ENCODE measurements at places on chromosomes 1 and 21.

GRCh38 chr1:210445931-210446330, 117.2 kb downstream of the HHAT start:
- DNase-seq, result no peak

- DNase-seq, result no peak
Measured at GRCh38 chr21:35504277-35504676, 455.2 kb upstream of the RUNX1 start.

DNA sequence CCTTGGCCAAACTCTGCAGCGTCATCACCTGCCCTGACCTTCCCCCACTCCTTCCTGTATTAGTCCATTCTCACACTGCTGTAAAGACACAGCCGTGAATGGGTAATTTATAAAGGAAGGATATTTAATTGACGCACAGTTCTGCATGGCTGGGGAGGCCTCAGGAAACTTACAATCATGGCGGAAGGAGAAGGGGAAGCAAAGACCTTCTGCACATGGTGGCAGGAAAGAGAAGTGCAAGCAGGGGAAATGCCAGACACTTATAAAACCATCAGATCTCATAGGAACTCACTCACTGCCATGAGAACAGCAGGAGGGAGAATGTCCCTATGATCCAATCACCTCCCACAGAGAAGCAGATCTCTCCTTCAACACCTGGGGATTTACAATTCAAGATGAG, 408.5 kb downstream of the PTPRU start:
- DNase-seq, result no peak

- DNase-seq, result peak; percentile 34
Measured at GRCh38 chr1:93597709-93598108, 83.9 kb downstream of the BCAR3 start.

DNA sequence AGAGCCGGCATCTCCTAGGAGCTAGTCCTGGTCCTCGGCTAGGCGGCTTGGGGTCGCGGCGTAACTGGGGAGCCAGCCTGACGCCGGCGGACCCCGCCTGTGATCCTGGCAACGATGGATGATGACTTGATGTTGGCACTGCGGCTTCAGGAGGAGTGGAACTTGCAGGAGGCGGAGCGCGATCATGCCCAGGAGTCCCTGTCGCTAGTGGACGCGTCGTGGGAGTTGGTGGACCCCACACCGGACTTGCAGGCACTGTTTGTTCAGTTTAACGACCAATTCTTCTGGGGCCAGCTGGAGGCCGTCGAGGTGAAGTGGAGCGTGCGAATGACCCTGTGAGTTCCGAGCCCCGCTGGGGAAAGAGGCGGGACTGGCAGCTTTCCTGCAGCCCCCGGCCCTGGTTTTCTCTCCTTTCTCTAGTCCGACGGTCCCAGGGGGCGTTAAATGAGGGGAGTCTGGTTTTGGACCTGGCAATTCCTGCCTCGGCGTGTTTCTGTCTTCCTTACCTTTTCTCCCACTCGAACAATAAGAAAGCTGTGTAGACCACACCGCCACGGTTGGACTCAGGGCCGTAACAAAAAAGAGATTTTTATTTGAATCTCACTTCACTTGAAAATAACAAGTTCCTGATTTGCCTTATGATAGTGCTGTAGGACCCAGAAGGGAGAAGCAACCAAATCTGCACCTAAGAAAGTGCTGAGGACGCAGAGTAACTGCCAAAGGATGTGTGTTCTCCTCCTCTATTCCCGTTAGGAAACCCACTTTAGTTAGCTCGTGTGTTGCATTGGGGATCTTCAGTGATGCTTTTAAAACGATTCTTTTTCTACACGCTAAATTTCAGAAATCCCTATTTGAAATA, at the start of gene SPRTN:
Gene SPRTN (plus strand): TSS at position 24 of the 859 bp plus-strand sequence. CDS start 91 bp downstream, at position 115.
- no peak for DNase-seq

DNA sequence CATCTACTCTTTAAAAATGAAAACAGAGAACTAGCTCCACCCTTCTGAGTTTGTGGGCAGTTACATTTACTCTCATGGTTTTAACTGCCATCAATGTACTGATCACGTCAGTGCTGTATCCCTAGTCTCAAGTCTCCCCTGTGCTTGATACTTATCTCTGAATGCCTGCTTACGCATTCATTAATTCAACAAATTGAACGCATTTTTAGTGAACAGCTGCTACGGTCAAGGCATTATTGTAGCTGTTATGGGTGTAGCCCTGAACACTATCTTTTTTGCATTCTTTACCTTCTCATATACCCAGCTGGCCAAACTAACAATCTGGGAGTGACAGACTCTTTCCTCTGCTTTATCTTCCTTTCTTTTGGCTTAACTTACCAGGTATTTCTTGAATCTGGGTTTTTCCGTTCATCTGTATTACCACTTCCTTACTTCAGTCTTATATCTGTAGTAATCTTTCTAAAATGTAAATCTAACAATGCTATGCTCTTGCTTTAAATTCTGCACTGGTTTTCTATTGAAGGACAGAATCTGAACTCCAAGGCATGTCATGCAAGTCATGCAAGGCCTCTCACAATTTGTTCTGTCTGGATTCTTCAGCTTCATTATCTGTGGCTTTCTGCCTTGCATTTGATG, 33.3 kb downstream of the SMG7 start:
- DNase-seq, result no peak

DNA sequence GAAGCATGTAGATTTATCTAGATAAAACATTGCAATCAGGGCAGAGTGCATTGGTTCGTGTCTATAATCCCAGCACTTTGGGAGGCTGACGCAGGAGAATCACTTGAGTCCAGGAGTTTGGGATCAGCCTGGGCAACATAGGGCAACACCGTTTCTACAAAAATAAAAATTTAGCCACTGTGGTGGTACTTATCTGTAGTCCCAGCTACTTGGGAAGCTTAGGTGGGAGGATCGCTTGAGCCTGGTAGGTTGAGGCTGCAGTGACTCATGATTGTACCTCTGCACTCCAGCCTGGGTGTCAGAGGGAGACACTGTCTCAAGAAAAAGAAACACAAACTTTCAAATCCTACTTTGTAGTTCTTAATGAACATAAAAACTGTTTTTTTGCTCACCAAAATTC, 64.2 kb upstream of the RCC1 start:
- DNase-seq, result no peak

GRCh38 chr1:170790651-170791071, 126.7 kb downstream of the PRRX1 start:
- DNase-seq, result no peak

DNA sequence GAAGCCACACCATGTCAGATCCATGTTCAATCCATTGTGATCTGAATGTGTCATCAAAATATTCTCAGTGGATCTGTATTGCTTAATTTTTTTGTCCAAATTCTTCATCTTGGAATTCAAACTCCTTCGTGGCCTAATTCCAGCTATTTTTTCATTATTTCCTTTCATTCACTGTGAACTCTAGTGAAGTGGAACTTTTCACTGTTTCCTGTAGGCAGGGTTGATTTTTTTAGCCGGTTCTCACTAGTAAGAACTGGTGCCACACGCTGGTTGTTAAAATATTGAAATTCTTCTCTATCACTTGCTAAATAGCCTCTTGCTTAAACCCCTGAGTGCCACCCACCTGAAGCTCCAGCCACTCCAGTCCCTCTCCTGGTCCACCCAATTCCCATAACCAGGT, 7.6 kb upstream of the S100A11 start:
- no peak for DNase-seq

DNA sequence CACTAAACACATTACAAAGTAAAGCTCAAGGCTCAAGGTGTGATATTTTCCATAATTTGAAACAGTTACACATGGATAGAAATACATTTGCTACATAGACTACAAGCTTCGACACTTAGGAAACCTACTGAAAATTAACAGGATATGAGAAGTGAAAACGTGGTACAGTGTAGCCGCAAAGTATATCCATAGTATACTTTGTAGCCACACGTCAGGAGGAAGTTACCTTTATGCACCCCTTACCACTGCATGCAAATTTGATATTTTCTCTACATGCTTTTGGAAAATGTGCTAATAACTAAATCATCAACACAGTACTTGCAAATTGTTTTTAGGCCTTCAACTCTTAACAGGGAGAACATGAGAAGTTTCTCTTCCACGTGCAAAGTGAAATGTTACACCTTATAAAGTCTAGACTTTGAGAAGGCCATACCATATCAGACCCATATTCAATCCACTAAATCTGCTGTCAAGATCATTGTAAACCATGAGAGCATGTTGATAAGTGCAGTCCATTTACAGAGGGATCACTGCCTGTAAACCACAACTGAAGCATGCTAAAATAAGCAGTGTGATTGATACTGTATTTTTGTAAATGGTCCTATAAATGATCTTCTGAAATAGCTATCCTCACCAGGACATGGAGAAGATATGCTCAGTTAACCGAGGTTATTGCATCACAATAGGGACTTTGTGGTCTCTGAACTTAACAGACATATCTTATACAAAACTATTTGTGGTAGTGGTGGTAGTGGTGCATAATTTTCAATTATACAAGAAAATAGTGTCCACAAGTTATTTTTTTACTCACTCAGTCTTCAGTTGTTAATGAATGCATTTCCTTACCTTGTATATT, 64.7 kb downstream of the VAV3 start:
- DNase-seq, result no peak

GRCh38 chr1:55204997-55205396, 10.2 kb downstream of the USP24 start:
- DNase-seq, result no peak

DNA sequence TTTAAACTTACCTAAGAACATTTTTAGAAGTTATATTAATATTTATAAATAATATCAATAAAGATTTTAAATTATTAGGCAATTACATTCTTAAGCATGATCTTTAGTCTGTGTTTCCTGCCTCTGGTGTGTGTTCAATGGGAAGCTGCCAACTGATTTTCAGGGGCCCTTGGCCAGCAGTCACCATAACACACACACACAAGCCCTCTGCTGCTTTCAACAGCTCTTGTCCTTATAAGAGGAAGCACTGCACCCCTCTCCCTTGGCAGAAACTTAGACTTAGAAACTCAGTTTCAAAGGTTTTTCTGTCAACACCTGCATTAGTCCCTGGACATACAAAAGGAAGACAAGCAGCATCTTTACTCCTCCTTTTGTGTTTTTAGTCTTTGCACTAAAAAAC, 81.4 kb downstream of the VAV3 start:
- DNase-seq, result no peak

DNA sequence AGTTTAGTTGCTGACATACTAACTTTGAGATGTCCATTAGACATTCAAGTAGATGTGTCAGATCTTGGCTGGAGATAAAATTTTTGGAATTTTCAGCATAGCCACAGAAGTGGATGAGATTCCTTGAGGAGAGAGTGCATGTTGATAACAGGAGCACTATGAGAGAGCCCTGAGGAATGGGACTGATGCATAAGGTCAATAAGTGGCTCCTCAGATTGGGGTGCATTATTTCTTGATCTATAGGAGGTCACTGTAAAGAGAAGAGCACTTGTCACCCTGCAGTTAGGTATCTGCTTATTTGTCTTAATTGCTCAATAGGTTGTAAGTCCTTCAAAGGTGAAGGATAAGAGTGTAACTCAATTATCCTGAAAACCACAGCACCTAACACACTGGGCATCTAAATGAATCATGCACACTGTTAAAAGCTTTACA, 52.0 kb upstream of the TACSTD2 start:
- DNase-seq, result no peak

- DNase-seq, result no peak
Measured at GRCh38 chr1:184210031-184210430, 158.5 kb downstream of the TSEN15 start.

- DNase-seq, result no peak
Measured at GRCh38 chr1:203408486-203409481, 57.9 kb upstream of the FMOD start.

- DNase-seq, result peak; percentile 14
Measured at GRCh38 chr1:59631561-59632255, 183.0 kb upstream of the HOOK1 start.

DNA sequence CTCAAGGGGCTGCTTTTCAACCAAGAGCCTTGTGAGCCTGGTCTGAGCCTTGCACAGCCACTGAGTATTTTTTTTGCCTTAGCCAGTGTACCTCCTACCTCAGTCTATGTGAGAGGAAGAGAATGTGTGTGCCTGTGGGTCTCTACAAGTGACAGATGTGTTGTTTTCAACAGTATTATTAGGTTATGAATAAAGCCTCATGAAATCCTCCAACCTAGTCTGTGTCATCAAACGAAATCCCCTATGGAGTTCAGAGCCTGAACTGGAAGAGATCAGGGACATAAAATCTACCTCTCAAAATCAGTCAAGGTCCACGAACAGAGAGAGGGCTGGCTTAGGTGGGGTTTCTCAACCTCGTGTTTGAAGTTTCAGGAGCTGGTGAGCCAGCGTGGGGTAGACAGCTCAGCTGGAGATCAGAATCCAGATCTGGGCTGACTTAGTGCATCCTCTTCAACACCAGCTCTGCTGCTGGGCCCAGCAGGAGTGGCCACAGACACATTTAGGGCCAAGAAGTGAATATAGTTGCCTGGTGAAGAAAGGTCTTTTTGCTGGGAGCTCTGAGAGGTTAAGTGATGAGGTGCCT, 8.2 kb downstream of the XKR8 start:
- DNase-seq, result no peak

GRCh38 chr1:98733782-98734112, 72.2 kb downstream of the SNX7 start:
- DNase-seq, result no peak

DNA sequence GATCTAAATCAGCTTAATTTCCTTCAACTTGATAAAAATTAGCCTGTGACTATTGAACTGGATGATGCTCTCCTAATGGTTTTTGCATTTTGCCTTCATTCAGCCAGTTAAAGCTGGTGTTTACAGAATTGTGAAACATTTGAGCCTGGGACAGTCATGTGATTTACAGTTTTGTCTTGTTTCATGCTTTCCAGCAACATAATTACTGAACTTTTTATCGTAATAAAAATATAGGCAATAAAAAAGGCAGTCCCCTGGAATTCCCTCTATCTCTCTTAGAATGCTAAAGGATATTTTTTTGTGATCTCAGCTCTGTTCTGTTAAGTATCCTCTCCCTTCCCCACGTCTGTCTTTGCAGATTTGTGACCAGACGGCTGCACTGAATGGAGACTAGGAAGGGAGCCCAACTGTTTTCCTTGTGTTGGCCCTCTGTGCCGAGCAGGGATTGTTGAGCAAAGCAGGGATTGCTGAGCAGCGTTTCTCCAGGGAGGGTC, 70.3 kb upstream of the RGL1 start:
- DNase-seq, result no peak

DNA sequence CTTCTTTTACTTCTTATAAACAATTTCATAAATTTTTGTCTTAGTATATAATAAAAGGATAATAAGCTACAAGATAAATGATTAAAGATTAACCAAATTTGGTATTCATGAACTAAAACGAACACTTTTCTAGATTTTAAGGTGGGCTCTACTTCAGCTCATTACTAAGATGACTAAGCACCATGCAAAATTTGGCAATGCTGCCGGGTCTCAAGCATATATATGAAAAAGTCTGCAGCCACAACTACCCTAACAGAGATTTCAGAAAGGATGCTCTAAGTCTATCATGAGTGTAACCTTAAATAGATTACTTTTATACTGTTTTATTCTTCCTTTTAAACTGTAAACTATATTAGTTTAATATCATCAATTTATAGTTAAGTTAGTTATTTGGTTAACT, 47.8 kb downstream of the BRWD1 start:
- DNase-seq, result no peak

DNA sequence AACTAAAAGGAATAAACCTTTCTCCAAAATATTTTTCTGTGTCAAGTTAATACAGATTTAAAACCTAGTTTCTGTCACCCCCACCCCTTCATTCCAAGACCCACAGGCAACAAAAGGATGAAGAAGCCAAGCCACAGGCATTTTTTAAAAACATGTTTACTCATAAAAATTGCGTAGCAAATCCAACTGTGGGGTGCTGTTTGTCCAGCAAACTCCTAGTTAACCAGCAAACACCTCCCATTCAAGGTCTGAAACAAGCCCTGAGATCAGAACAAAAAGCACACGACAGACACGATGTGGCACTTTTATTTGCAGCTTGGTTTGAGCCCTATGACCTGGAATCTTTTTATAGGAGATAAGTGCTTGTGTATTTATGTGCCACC, 149.9 kb upstream of the CAMK1G start:
- peak; percentile 60 for DNase-seq

Measured in epithelial cell of prostate (primary cell).